ENCODE measurements at places on chromosomes 2 and 18.
A peak's percentile ranks its signal among the peaks of the same experiment; 100 is the strongest.

- DNase-seq: no peak
These were observed 1459.8 kb upstream of the ACVR2A start for GRCh38 chr2:146385031-146385430.

GRCh38 chr18:73199151-73199550 lies 331.4 kb upstream of the NETO1 start:
- DNase-seq: no peak

GRCh38 chr2:179595284-179595683 lies 266.1 kb downstream of the ZNF385B start:
- DNase-seq: no peak

- no peak for DNase-seq
These were observed 108.9 kb upstream of the LGALSL start for GRCh38 chr2:64344999-64345576.

- DNase-seq: no peak
These were observed 226.9 kb upstream of the THSD7B start for GRCh38 chr2:136538489-136538888.

DNA sequence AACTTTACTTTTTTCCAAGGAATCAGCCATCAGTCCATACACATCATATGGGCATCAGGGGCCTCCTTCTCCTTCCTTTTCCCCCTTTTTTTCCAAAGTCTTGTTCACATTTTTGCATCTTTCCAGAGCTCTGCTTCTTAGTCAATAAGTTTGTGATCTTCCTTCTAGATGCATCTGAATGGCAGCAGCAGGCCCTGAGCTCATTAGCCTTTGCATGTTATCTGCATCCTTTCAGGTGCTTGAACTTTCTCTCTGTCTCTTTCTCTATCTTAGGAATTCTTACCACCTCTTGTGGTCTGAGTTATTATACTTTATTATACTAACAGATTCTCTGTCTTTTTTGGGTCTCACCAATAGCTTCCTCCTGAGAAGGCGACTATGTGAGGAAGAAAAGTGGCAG lies 312.4 kb upstream of the FANCL start:
- DNase-seq: no peak

GRCh38 chr2:141641462-141641861 lies 489.4 kb downstream of the LRP1B start:
- DNase-seq: no peak

- DNase-seq: no peak
These were observed 21.3 kb upstream of the MAPRE2 start for GRCh38 chr18:35019933-35020332.

GRCh38 chr18:66971960-66972359 lies 368.1 kb upstream of the CDH19 start:
- no peak for DNase-seq

- DNase-seq: no peak
These were observed 32.1 kb downstream of the PLEKHM3 start for GRCh38 chr2:207993151-207993763.

GRCh38 chr18:77062518-77063003 lies 70.0 kb downstream of the MBP start:
- no peak for DNase-seq

DNA sequence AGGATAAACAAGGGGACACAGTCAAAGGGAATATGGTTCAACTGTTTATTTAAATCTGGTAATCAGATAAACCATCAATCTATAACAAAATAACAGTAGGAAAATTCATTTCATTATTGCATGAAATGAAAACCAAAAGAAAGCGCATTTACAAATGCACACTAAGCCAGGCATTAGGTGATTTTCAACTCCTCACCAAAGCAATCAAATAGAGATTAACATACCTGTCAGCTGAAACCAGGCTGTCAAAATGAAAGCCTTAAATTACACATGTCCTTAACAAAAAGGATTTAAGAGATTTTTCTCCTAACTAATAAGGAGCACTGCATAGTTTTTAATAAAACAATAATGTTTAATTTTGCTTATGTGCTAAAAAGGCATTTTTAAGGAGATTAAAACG lies 23.0 kb downstream of the STK39 start:
- no peak for DNase-seq

- DNase-seq: peak; percentile 4
These were observed 282.9 kb upstream of the TNP1 start for GRCh38 chr2:217142649-217143266.

DNA sequence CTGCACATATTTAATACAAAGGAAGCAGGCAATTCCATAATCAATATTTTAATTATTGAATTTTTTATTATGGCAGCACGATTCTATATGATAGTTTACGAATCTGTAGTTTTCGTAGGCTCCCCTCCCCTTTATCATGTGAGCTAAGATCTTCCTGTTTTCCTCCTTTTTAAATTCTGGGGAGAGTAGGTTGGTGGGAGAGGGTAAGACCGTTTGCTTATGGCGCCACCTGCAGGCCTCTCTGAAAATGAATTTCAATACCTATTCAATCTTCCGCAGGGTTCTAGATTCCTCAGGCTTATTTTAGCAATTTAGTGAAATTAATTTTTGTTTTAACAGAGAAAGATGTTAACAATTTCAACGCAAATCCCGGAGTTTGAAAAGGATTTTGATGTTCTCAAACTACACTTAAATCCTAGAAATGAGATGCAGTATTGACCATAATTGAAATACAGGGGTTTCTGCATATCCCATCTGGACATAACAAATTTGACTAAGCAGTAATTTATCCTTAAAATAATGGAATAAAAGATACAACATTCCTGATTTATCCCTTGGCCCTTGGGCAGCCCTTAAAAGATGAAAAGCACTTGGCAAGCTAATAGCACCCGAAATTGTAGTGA lies 12.8 kb upstream of the GBX2 start:
- DNase-seq: peak; percentile 73

DNA sequence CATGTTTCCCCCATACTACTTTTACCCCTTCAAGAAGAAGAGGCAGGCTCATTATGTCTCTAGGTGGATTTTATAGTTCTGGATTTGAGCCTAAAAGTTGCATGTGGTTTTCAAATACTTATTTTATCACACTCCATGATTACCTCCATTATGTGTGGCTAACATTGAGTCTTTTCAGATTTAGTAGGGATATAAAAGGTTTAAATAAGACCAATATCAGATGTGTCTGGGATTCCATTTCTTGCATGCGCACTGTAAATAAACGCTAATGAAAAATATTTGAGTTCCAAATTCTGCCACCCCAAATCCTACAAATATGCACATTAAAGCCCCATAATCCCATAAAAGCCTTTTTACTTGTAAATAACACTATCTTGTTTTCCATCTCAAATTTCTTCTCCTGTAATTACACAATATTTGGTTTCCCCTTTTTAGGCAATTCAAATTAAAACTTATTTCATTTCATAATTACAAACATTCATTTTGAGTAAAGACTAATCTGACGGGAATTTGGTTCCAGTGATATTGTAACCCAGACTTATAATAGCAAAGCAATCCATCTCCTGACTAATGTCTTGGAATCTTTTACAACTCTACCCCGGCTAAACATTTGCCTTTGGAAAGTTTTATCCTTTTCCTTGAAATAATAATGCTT lies 600.0 kb downstream of the SLC4A3 start:
- DNase-seq: no peak
